A549 treated with ZK216348 at 1 μM for 4 hours (cell line): ENCODE measurements at places on chromosomes 12 and 14. TPM values are rescaled to one million over a fixed set of nuclear protein-coding genes. Genes with fewer than 3 reads are reported as not detected.

BATF gene
- not detected in 5 replicates for total RNA-seq

ENDOU gene
- 0.18 TPM in 1 of 5 replicates, not detected in the others for total RNA-seq

CCDC38 gene
- total RNA-seq = 0.09 to 0.13 TPM in 2 of 5 replicates, not detected in the others

RERG gene
- 0.17 to 0.44 TPM (median 0.26 TPM) in 5 replicates for total RNA-seq

TEX22 gene
- total RNA-seq = 0.09 to 0.41 TPM (median 0.28 TPM) in 4 of 5 replicates, not detected in the other

SLC22A17 gene
- total RNA-seq = 5.4 to 8.1 TPM (median 6.9 TPM) in 5 replicates

LBHD2 gene
- total RNA-seq = 0.50 TPM in 1 of 5 replicates, not detected in the others

CISTR gene
- total RNA-seq = not detected in 5 replicates

HOXC12 gene
- total RNA-seq = not detected in 5 replicates

RD3L gene
- total RNA-seq = not detected in 5 replicates

DIO3 gene
- not detected in 5 replicates for total RNA-seq

ACSM4 gene
- not detected in 5 replicates for total RNA-seq

NOS1 gene
- 0.40 to 0.65 TPM (median 0.55 TPM) in 5 replicates for total RNA-seq

TAS2R9 gene
- not detected in 5 replicates for total RNA-seq

TSPAN19 gene
- total RNA-seq = 0.17 TPM in 1 of 5 replicates, not detected in the others

PRKAB1 gene
- 30.5 to 36.8 TPM (median 32.5 TPM) in 5 replicates for total RNA-seq

DCAF11 gene
- total RNA-seq = 19.4 to 22.4 TPM (median 21.7 TPM) in 5 replicates

CCDC196 gene
- not detected in 5 replicates for total RNA-seq

SLC41A2 gene
- total RNA-seq = 18.7 to 26.6 TPM (median 22.2 TPM) in 5 replicates

SDR9C7 gene
- total RNA-seq = not detected in 5 replicates

SRRM4 gene
- total RNA-seq = not detected in 5 replicates

NR1H4 gene
- total RNA-seq = 0.09 TPM in 1 of 5 replicates, not detected in the others

MIPOL1 gene
- total RNA-seq = 1.6 to 5.2 TPM (median 2.7 TPM) in 5 replicates

FLRT2 gene
- 2.4 to 3.3 TPM (median 3.2 TPM) in 5 replicates for total RNA-seq

RACGAP1 gene
- total RNA-seq = 77.8 to 84.8 TPM (median 81.2 TPM) in 5 replicates

ALDH1L2 gene
- 2.1 to 3.7 TPM (median 3.4 TPM) in 5 replicates for total RNA-seq

PMEL gene
- 0.38 to 1.3 TPM (median 0.74 TPM) in 5 replicates for total RNA-seq

FAM90A1 gene
- total RNA-seq = 0.10 to 0.24 TPM (median 0.12 TPM) in 3 of 5 replicates, not detected in the others

COCH gene
- total RNA-seq = 21.0 to 34.9 TPM (median 24.5 TPM) in 5 replicates

CD69 gene
- total RNA-seq = not detected in 5 replicates

PLXNC1 gene
- 0.04 to 0.18 TPM (median 0.11 TPM) in 5 replicates for total RNA-seq

PLA2G1B gene
- not detected in 5 replicates for total RNA-seq

IKBIP gene
- total RNA-seq = 44.9 to 77.3 TPM (median 69.7 TPM) in 5 replicates

MSRB3 gene
- total RNA-seq = 14.5 to 30.0 TPM (median 24.0 TPM) in 5 replicates

SLC38A2 gene
- total RNA-seq = 71.1 to 187 TPM (median 139 TPM) in 5 replicates

LRRIQ1 gene
- 0.83 to 2.1 TPM (median 1.2 TPM) in 5 replicates for total RNA-seq

INSM2 gene
- total RNA-seq = 0.07 TPM in 1 of 5 replicates, not detected in the others

BRAP gene
- 11.2 to 14.9 TPM (median 13.0 TPM) in 5 replicates for total RNA-seq

MFAP5 gene
- total RNA-seq = 0.14 TPM in 1 of 5 replicates, not detected in the others

PPFIA2 gene
- total RNA-seq = not detected in 5 replicates

VPS29 gene
- total RNA-seq = 135 to 187 TPM (median 154 TPM) in 5 replicates

OTOGL gene
- not detected in 5 replicates for total RNA-seq
